HEK293T (cell line): ENCODE measurements at places on chromosomes 7 and 10.

DNA sequence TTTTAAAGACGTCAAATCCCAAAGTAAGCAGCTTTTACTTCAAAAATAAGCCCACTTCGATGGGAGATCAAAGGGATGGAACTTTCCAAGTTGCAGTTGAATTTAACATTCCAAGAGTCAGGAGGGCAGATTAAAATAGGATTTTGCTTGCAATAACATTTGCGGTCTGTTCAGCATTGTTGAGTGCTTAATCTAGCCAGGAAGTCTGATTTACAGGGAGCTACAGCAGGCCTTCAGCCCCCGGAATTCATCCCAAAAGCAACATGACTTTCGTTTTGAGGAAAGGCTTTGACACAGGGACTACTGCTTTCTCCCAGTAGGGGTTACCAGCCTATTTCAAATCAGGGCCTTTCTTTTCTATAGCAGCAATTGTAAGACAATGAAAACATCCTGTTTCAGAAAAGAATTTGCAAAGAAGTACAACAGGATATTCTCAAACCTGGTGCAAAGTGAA lies 279.6 kb upstream of the PITRM1 start:
- no peak for DNase-seq

DNA sequence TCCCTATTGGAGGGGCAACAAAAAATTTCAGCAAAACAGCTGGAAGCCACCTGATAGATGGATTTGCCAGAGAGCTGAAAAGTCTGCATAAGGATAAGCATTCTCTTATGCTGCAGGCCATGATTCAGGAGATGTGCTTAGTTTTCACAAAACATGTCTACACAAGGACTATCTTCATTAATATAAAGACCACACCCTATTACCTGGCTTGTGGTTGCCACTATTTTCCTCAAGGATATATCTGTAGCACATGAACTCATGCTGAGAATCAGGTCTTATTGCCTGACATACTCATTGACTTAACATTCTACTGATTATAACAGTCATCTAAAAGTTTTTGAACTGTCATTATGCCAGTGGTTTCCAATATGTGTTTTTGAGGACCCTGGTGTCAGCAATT lies 7.1 kb upstream of the COL17A1 start:
- no peak for DNase-seq

GRCh38 chr10:112950714-112951358 lies 789 bp downstream of the TCF7L2 start:
- no peak for DNase-seq

- DNase-seq = no peak
Observed at GRCh38 chr10:118662228-118663035, 67.0 kb upstream of the PRLHR start.

DNA sequence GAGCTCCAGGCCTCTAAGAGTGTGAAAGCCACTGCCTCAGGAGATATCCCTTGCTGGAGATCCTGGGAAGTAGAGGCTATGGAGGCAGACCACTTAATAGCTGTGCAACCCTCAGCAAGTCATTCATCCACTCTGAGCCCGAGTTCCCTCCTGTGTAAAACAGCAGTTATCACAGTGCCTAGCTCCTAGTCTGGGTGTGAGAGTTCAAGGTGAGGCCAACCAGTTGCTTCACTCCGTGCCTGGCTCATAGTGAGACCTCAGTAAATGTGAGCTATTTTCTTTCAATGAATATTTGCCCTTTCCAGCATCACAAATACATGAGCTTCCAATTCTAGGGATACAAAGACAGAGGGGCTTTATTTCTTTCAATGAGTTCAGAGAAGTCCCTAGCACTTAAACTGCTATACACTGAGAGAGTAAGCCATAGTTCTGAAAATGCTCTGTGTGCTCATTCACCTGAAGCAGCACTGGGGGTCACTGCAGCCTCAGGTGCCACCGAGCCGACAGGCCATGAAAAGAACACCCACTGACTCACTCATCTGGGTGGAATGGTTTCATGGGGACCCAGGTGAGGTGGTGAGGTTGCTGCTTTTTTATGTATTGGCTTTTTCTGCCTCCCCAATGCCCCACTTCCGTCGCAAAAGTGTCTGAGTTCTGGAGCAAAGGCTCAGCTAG lies 259.8 kb downstream of the KCNMA1 start:
- no peak for DNase-seq

DNA sequence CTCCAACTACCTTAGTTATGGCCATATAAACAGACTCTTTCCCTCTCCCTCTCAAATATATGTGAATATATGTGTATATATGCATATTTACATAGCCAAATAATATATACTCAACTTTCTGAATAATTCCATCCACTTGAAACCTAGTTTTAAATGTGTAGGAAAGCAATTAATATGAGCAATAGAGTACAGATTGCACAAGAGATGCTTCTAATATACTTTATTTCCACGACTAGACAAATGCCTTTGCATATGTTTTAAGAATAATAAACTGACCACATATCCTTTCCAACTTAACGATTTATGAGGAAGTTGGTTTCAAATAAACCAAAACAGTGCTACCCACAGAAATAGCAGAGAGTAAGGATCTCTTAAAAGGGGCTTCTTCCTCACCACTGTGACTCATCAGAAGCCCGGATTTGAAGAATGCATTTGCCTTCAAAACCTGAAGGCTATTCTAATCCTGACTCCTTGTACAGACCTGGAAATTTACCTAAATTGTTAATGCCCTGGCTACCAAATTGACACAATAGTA lies 266.3 kb downstream of the AHR start:
- DNase-seq = no peak

- no peak for DNase-seq
Observed at GRCh38 chr7:150516956-150517745, 2.5 kb downstream of the GIMAP7 start.

DNA sequence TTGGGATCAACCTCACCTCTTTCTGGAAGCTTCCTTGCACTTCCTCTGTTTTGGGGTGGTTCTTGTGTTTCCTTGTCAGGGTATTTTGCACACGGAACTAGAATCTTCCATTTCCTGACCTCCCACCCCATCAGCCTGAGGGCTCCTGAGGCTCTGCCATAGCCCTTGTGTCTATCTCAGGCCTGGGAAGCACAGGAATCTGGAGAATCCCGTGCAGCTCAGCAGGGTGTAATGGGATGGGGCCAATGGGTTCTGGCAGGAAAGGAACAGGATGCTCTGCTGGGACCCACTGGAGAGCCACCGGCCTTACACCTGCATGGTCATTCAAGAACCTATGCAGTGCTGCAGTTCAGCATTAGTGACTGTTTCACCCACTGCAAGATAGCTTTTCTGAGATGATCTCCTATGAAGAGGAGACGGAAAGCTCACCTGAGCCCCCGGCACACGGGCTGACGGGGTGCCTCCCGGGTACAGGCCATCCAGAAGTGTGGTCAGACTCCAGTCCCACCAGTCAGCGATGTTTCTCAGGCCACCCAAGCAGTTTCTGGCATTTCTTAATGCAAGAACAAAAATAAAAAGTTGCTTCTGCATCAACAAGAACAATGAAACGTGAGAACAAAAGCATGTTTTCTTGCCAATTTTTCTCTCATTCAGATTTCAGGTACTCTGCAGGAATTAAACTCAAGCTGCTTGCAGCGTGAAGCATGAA lies 133.2 kb downstream of the PKD1L1 start:
- no peak for DNase-seq

- no peak for DNase-seq
Observed at GRCh38 chr10:33248638-33249037, 85.8 kb downstream of the NRP1 start.

DNA sequence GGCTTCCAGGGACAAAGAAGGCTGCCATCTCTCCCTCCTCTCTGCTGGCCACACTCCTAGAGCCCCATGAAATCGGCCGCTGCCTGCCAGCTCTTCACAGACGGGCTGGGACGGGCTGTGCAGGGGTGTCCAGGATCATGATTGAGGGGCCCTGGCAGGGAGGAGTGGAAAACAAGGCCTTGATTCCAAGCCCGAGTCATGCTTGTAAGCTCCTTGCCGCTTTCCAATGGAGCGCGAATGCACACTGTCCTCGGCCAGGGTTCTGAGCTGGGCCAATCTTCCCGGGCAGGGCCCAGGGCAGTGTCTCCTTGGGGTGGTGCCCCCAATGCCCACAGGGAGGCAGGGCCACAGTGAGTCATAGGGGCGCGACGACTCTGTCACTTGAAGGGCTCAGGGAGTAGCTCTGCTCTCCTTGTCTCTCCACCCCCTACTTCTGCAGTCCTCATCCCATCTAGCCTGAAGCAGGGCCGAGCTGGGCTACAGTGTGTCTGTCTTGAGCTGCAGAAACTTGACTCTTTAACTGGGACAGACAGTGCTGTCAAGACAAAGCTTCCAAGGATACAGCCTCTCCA lies 186.2 kb upstream of the SVIL start:
- no peak for DNase-seq

- no peak for DNase-seq
Observed at GRCh38 chr7:91557789-91558404, 293.7 kb downstream of the FZD1 start.
